Right kidney (tissue), 9 donors: ENCODE measurements at places on chromosomes 7 and 10.

GRCh38 chr7:48033922-48034321 lies 1.4 kb upstream of the C7orf57 start:
- no peak for DNase-seq

DNA sequence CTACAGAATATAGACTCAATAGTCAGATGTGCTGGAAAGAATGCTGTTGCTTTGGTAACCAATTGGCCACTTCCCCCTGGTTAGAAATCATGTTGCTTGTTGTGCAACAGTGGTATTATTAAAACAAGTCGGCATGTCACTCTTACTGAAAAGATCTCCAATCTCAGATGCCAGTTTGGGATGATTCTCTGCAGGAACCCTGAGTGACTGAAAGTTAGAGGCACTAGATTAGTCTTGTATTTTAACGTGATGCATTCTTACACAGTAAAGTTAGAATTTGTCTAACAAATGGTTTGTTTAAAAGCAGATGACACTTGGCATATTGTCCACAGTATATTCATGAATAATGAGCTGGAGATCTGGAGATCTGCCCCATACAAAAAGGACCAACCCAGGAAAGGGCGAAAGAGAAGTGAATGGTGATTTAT lies 287.6 kb downstream of the TWIST1 start:
- no peak for DNase-seq

DNA sequence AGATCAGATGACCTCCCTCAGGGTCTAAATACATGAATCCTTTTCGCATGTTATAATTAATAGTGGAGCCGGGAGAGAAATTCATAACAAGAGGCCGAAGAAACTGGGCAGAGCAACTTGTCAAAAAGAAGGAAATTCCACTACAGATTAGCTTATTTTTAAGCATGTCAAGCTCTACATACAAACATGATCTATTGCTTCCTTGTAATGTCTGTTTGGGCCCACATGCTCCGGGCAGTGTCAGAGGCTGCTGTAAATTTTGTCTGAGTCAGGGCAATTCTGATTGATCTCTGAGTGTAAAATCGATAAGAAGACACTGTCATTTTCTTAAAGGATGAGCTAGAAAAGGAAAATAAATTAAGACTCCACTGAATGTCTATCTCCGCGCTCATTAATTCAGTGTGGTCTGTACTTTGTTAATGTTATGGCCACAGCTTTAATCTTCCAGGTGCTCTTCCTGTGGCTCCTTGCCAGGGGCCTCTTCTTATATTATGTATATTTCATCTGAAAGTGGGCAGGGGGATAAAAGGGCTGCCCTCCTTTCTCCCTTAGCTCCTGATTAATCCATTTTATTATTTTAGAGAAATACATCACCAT lies 194.1 kb upstream of the SP8 start:
- DNase-seq = no peak

- no peak for DNase-seq
Observed at GRCh38 chr7:1927937-1928644, 258.0 kb downstream of the ELFN1 start.

DNA sequence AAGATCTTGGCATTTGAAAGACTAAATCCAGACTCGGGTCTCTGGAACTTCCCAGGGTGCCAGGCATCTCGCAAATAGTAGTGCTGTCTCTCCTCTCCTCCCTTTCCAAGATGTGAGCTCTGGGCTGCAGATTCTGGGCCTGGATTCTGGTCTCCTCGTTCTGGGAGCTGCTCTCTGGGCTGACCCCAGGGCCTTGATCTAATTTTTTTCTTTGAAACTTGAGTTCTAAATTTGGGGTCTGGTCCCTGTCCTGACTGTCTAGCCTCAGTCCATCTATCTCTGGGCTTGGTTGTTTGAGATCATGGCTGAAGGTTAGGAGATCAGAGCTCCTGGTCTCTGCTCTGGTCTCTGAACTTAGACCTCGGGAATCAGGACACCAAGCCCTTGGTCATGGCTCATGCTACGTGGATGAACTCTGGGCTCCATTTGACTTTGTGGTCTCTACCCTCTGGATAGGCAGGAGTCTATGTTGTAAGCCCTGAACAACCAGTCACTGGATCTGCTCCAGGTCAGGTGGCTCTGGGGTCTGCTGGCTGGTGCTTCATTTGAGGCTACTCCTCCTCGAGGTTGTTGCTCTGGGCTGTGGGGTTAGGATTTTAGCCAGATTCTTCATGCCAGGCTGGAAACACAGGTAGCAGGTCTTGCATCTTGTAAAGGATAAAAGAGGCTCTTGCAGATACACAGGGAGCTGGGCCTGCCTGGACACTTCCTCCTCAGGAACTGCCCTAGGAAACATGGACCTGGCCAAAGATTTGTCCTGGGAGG lies 8.0 kb upstream of the MBL2 start:
- no peak for DNase-seq

DNA sequence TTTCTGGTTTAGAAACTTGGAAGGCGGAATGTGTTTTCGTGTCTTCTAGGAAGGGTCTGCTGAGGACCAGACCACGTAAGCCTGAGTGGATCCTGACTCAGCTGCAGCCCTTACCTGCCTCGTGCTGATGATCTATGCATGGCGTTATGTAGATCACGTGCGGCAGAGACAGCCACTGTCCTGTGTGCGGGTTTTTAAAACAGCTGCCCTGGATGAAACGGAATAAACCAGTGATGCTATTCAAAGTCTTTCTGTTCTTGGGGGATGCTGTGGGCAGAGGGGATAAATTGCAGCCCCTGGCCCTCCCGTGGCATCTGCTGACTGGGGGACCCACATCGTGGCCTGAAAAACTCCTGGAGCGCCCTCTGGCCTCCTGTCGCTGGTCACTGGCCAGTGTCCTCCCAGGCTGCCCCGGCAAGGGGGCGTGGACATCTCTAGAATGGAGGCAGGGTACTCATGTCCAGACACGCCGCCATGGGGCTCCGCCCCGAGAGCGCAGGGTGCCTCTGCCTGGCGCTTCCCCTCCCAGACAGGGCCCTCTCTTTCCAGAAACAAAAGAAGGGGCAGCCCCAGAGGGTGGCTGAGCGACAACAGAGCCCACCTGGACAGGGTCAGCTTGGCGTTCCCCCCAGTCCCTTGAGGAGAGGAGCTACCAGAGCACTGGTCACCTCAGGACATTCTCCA lies 13.2 kb downstream of the ALKBH4 start:
- peak; percentile 47 for DNase-seq

DNA sequence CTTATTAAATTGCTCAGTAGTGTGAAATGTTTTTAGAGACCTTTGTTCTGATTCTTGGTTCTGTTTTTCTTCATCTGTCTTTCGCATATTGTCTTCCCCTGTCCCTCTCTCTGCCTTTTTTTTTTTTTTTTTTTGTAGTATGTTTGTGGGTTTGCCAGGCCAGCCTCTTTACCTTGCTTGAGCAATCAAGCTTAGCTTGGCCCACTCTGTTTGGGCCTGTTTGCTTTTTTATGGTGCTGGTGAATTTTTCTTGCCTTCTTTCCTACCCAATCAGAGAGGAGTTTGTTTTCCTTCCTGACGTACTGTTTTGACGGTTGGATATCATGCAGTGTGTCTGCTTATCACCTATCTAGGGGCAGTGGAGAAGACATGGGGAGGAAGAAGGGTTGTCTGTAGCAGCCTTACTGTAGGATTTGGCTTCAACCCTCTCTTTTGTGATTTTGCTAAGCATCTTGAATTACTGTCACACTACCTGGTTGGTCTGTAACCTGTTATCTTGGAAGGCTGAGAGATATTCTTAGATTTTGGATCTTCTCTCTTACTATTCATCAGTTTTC lies 64.0 kb downstream of the BBS9 start:
- DNase-seq = no peak

- DNase-seq = peak; percentile 25
Observed at GRCh38 chr10:52232561-52233350, 81.3 kb upstream of the DKK1 start.

DNA sequence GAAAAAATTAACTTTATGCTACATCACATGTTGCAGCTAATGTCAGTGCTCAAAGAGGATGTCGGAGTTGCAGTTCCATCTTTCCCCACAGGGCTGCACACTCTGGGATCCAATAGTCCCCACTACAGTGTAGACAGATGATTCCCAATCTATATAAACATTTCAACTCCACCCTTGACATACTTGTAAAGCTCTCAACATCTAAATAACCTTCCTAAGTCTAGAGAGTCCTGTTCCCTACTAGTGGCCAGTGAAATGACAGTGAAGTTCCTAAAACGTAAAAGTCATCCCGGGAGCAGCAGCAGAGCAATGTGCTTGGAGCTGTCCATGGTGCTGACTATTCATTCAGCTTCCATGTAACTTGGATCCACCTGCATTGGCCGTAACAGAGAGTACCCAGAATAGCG lies 145.1 kb downstream of the GRM8 start:
- DNase-seq = peak; percentile 53

GRCh38 chr10:28551086-28551485 lies 18.2 kb downstream of the WAC start:
- DNase-seq = no peak

GRCh38 chr7:150361807-150362621 lies 6.6 kb upstream of the REPIN1 start:
- peak; percentile 42 for DNase-seq

- DNase-seq = no peak
Observed at GRCh38 chr10:124710266-124710881, 33.8 kb downstream of the FAM53B start.

DNA sequence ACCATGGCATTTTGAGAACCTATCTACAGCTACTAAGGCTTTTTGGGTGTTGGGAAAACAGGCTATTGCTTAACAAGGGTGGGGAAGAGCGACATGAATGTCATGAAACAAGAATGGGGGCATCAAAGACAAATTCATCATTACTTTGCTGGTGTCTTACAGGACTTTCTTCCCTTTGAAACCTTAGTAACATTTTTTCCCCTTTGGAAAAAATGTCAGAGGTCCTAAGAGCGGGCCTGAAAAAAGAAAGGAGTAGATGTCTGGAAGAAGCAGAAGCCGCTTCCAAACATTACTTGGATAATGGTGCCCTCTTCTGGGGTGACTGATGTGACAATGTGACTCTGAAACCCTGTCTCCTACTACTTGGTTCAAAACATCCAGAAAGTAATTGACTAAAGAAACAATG lies 3.8 kb upstream of the DDX50 start:
- peak; percentile 41 for DNase-seq

DNA sequence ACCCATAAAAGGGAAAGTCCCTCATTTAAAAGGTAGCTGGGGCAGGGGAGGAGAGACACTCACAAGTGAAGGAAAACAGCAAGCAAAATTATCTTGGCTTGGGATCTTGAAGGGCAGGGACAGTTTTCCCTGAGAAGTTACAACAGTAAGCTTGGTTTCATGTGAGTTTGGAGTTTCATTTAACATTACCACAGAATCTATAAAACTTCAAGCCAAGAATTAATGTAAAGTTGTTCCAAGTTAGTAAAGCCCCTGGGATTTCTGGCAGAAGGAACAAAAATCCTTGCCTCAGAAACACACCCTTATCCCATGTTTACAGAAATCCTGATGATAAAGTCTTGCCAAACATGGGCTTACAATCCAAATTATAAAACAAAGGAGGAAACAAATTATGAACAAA lies 19.2 kb downstream of the CRPPA start:
- DNase-seq = no peak

DNA sequence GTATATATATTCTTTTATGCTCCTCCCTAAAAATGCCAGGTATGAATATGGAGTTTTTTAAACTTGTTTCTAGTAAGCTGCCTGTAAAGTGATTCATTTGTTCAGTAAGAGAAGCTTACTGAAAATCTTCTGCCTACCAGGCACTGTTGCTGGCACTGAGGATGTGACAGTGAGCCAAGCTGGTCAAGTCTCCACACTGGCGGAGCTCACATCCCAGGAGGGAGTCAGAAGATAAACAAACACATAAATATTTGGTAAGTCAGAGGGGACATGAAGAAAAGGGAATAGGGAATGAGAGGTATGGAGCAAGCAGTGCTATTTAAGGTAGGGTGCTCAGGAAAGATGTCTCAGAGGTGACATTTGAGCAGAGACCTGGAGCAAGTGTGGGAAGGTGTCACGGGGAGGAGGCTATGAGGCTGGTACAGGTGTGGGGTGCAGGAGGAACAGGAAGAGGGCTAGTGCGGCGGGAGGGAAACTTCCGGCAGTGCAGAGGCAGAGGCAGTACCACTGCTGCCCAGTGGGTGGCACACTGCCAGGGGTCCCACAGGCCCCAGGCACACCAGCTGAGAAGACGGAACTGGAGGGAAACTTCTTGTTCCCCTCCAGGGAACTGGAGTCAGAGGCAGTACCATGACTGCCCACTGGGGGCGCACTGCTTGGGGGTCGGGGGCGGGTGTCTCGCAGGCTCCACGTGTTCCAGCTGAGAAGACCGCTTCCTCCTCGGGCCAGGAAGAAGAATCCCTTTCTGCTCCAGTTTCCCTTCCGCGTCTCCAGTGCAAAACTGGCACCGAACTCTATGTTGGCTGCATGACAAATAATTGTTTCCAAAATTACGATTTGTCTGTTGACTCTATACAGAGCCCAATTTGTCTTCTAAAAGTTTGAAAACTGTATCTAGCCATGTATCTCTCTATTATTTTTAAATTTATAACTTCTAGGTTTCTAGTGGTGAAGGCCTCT lies 161.0 kb downstream of the TEX36 start:
- no peak for DNase-seq

- DNase-seq = no peak
Observed at GRCh38 chr10:79063071-79063491, 5.7 kb upstream of the ZMIZ1 start.

DNA sequence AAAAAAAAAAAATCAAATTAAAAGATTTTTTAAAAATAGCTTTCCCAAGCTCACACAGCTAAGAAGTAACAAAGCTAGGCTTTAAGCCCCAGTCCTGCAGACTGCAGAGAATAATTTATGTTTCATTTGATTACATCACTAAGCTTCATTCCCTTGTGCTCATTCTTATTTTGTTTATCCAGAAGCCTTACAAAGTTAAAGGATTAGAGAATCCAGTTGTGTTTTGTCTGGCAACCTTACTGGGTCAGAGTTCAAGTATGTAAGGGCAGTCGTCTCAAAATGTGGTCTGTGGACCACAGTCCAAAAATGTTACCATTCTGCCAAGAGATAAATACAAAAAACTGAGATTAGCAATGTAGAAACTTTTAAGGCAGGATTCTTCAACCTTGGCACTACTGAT lies 32.1 kb upstream of the EZH2 start:
- no peak for DNase-seq

DNA sequence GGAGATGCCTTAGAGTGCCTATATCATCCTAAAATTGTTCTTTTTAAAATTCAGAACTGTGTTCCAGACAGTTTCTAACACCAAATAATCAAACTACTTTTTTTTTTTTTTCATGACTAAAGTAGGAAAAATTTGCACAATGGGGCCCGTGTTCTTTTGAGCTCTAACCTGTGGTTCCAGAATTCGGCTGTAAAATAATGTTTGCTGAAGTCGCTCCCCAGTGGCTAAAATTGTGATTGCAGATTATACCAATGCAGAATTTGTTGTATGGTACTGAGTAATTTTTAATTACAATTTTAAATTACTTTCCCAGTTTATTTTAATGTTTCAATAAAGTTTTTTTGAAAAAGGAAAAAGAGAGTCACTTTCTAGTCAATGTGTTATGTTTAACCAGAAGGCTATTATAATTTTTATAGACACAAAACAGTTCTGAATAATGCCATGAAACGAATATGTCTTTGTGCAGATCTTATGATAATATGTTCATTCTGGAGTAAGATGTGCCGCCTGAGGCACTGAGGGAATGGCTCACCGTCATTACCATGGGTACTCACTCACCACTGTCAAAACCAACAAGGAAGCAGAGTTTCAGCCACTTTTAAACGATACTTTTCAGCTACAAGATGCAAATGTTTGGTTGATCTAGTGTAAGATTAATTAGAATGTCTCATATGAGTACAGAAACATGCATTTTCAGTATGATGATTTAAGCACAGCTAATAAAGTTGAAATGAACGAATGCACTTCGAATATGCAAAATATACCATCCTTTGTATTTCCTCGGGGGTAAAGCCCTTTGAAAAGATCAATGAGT lies 173.6 kb downstream of the PRKCQ start:
- DNase-seq = no peak

GRCh38 chr10:129131457-129132132 lies 335.4 kb upstream of the MGMT start:
- no peak for DNase-seq
